Neural crest cell (in vitro differentiated cells): ENCODE measurements at places on chromosomes 7 and 10. TPM values are rescaled to one million over a fixed set of nuclear protein-coding genes. Genes with fewer than 3 reads are reported as not detected.

The SSC4D gene
- total RNA-seq, result 1.0 and 1.1 TPM in 2 replicates

The CRYGN gene
- 0.16 and 0.32 TPM in 2 replicates for total RNA-seq

The FGFBP3 gene
- total RNA-seq, result 413 and 420 TPM in 2 replicates

The ERVW-1 gene
- total RNA-seq, result not detected in 2 replicates

The KIF11 gene
- 70.8 and 71.5 TPM in 2 replicates for total RNA-seq

The LMBR1 gene
- total RNA-seq, result 55.1 and 58.0 TPM in 2 replicates

The RHOBTB1 gene
- 15.8 and 15.9 TPM in 2 replicates for total RNA-seq

The GBX1 gene
- 2.0 and 2.4 TPM in 2 replicates for total RNA-seq

The IRF5 gene
- not detected in 2 replicates for total RNA-seq

The MRLN gene
- not detected in 2 replicates for total RNA-seq

The TMEM184A gene
- total RNA-seq, result not detected in 2 replicates

The ASZ1 gene
- total RNA-seq, result not detected in 2 replicates

The PTPRZ1 gene
- 202 and 207 TPM in 2 replicates for total RNA-seq

The PRF1 gene
- total RNA-seq, result not detected in 2 replicates

The HOXA11 gene
- total RNA-seq, result not detected in 2 replicates

The MICALL2 gene
- total RNA-seq, result 17.7 and 18.7 TPM in 2 replicates

The ARMC3 gene
- total RNA-seq, result 1.5 and 2.8 TPM in 2 replicates

The TET1 gene
- total RNA-seq, result 27.7 and 30.0 TPM in 2 replicates

The RNLS gene
- total RNA-seq, result 3.3 and 3.8 TPM in 2 replicates

The FGFR2 gene
- 55.5 and 58.4 TPM in 2 replicates for total RNA-seq

The CALML3 gene
- total RNA-seq, result not detected in 2 replicates

The KEL gene
- total RNA-seq, result 1.4 and 1.7 TPM in 2 replicates
